ENCODE measurements at places on chromosomes 16 and 17.

- DNase-seq = no peak
Observed at GRCh38 chr17:16484445-16485175, 7.4 kb downstream of the LRRC75A start.

DNA sequence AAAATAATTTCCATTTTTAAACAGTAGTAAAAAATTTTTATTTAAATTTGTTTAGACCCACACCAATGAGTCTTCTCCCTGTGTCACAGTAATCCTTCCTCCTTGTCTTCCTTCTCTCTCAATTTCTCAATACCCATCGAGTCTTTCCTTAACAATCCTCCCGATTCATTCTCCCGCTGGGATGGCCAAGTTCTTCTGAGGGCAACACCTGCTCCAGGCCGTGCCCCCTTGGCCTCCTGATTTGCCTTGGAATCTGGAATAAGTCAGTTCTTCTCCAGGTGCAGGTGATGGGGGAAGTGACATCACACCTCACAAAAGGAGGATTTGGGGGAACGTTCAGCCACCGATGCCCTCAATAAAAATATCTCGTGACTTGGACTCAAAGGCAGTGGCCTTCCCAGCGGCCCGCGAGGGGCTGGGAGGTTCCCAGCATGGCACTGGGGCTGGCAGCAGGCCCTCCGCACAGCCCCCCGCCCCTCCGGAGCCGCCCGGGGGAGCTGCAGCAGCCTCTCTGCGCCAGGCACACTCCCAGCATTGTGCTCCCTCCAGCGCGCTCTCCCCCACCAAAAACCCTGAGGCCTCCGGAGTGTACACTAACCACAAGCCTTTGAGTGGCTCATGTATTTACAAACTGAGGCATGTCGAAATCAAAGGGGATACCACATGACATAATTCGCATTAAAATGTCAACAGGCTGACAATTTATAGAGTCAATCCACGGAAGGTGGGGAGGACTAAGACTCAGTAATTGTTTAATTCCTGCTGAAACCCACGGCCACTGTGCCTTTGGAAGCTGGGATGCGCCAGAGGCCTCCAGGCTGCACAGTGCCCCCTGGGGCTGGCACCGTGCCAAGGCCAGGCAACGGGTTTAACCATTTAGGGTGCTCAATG, 120.5 kb downstream of the ZFHX3 start:
- no peak for DNase-seq

GRCh38 chr17:74241431-74241830, 28.1 kb downstream of the TTYH2 start:
- DNase-seq = no peak

DNA sequence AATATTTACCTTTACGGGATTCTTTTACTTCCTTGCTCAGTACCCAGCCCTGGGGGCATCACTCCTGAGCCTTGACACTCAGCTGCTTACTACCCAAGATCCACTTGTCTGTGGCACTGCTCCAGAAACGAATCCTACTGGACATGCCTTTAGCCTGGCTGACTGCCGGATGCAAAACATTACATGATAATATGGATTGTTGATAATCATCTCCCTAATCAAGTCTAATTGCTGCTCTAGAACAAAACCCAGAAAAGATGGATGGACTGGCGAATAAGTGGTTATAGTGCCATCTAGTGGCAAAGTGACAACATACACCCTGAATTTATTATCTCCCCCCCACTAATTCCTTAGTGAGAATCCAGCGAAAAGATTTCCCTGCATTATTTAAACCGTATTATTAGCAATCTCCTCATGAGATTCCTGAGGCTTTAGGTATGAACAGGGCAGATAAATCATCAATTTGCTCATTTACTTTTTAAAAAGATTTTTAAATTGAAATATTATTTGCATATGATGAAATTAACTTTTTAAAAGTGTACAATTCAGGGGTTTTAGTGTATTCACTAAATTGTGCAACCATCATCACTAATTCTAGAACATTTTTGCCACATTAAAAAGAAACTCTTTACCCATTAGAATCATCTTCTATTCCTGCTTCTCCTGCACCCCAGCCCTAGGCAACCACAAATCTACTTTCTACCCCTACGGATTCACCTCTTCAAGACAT, 61.6 kb downstream of the RGS9 start:
- DNase-seq = peak; percentile 80

Data from GM10248 (cell line).